ENCODE measurements at places on chromosomes 7 and 10.
A peak's percentile ranks its signal among the peaks of the same experiment; 100 is the strongest.

- no peak for DNase-seq
Observed at GRCh38 chr10:124724279-124725027, 19.7 kb downstream of the FAM53B start.

DNA sequence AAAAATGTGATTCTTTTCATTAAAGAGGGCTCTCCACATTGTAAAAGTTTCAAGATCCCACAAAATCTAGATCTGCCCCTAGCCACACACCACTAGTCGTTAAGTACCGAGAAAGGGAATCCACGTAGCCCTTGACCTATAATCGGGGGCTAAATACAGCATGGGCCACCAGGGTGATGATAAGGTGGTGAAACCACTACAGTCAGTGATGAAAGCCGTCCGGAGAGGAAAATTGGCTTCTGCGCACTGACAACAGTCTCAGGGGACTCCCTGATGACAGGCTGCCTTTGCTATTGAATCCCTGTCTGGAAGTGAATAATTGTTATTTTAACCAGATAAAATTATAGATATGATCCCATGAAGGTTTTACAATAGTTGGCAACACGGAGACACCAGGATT, 4.6 kb downstream of the TECTB start:
- no peak for DNase-seq

DNA sequence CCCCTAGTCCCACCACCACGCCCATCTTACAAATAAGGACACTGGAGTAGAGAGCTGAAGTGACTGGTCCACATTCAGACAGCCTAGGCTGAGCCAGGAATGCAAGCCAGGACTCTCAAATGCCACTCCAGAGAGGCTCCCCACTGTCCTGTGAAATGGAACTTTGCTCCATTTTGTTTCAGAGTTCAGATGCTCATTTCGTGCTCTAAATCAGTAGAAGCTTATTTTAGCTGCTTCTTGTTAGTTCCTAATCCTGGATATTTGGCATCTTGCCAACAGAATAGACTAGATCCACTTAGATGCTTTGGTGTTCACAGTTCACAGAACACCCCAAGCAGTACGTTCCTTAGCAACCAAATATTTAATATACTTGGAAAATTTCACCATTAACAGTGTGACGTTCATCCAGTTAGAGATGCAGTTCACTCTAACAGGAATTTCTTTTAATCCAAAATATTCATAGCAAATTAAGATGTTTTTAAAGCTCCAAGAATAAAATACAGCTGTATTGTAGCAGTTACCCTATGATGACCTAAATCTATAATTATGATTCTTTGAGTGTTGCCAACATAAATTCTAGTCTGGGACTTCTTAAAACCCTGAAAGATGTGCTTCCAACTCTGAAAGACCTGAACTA, 7.3 kb downstream of the MMP21 start:
- no peak for DNase-seq

DNA sequence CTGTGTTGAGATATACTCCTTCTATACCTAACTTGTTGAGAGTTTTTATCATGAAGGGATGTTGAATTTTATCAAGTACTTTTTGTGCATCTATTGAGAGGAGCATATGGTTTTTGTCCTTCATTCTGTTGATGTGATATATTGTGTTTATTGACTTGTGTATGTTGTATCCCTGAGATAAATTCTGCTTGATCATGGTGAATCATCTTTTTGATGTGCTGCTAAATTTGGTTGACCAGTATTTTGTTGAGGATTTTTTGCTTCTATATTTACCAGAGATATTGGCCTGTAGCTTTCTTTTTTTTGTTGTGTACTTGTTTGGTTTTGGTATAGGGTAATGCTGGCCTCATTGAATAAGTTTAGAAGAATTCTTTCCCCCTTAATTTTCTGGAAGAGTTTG, 32.4 kb downstream of the NEURL1 start:
- DNase-seq: no peak

DNA sequence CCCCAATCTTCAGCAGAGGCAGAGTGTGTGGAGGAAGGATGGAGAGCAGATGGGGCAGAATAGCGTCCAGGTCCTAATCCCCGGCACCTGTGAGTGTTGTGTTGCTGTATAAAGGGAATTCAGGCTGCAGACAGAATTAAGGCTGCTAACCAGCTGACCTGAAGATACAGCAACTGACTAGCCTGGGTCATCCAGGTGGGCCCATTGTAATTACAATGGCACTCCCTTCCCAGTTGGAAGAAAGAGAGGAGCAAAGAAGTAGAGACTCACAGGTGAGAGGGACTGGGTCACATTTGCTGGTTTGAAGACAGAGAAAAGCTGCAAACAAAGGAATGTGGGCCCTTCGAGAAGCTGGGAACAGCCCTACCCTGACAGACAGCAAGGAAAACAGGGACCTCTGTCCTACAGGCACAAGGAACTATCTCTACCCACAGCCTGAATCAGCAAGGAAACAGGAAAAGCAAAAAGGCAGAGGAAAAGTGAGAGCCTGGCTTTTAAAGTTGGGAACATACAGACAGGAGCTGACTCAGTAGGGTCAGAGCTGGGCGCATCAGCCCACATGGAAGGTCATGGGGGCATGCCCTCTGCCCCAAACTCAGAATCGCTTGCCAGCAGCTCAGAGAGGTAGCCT, 11.6 kb upstream of the TMEM72 start:
- no peak for DNase-seq

DNA sequence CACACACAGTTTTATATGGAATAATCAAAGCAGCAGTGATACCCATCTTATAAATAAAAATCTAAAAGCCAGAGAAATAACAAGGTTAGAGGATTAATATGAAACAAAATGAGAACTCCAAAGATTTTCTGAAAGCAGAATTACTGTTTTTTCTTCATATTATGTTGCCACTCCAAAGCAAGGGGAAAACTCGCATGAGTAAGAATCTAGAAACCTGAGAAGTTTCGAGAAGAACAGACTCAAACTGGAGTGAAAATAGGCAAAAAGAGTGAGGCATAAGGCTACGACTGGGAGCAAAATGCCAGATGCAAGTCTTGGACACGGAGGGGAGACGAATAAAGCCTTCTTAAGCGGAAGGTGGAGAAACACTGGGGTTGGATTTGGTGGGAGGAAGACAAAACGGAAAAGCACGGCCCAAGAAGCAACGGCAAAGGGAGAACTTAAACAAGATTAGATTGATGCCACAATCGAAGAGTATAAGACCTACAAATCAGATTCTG, 923 bp downstream of the TNPO3 start:
- DNase-seq: no peak

DNA sequence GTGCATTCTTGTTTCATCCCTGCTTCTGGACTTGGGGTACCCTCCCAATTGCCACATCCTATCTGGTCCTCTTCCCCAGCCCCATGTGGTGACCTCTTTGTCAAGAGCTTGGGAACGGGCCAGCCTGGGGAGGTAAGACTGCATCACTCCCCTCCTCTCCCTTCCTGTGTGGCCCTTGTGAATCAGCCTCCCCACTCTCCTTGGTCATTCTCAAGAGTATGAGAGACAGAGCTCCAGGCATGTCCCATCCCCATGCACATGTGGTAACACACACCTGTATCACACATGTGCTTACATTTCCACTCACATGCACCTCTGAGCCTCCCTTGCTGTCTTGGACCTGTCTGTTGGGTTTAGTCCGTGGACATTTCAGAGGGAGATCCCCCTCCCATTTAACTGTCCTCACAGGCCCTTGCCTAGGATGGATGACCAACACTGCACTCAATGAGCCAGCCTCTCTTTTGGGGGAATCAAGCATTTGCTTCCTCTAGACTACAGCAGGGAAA, 2.6 kb downstream of the MRPL43 start:
- peak; percentile 24 for DNase-seq

DNA sequence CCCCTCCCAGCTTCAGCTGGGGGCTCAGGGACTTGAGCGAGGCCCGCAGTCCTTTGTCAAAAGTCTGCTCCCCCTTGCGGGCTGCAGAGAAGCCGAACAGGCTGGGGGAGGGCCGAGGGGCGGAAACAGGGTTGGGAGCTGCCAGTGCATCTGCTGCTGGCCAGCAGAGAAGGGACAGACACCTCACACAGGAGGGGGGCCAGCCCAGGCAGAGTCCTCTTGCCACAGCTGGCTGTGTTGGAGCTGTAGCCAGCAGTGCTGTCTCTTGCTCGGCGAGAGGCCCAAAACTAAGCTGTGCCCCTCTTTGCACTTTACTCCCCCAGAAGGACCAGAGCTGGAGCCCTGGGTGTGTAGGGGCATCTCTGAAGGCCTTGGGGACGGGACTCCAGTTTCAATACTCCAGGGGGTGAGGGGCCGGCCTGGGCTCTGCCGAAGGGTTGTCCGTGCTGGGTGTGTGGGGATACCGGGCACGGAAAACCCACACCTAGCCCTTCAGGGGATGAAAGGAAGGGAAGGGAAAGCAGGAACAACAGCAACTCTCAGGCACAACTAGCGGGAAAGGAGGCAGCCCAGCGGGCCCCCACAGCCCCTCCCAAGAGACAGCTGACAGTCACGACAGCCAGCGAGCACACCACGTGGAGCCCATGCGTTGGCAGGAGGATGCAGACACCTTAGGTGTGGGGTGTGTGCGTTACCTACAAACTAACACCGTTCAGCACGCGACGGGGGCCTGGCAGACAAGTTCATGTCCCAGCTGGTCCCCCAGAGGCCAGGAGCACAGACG, 17.8 kb downstream of the YKT6 start:
- peak; percentile 41 for DNase-seq

GRCh38 chr10:114943000-114943399, 5.0 kb downstream of the TRUB1 start:
- no peak for DNase-seq

GRCh38 chr7:72435925-72436480, 23.9 kb upstream of the CALN1 start:
- DNase-seq: no peak

GRCh38 chr7:85186083-85186520, 754 bp downstream of the SEMA3D start:
- no peak for DNase-seq

GRCh38 chr10:132970641-132971438, 28.5 kb upstream of the CFAP46 start:
- DNase-seq: no peak

- no peak for DNase-seq
Observed at GRCh38 chr10:110859973-110860376, 11.8 kb upstream of the PDCD4 start.

GRCh38 chr7:142948603-142949002, 9.3 kb downstream of the LLCFC1 start:
- no peak for DNase-seq

DNA sequence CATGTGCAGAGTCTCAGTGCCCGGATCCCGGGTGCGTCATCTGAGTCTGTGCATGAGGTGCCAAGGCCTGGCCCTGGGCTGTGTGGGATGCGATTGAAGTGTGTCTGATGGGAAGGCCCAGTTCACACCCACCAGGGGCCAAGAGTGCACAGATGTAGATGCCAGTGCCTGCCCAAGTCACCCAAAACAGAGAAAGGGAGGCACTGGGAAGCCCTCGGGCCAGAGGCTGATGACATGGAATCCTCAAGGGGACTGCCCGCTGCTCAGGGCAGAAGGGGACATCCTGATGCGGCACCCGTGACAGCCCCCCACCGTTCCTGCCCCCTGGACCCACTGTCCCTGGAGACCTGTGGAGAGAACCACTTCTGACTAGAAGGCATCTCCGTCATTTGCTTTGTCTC, 72.2 kb upstream of the ZNF479 start:
- DNase-seq: peak; percentile 7

DNA sequence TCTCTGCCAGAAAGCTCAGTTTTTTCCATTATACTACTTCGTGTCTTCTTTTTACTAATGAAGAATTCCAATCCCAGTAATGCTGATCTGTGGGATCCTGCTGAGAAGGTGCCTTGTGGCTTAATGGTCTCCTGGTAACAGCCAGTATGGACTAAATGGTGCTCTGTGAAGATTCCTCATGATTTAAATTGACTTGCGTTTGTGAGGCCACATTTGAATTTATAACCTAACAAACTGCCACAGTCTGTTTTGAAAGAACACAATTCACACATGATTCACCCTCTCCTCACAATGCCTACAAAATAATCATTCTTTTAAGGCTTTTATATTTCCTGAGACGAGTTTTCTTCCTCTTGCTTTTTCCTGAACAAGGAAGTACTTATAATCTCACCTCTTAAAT, 140.0 kb downstream of the MBL2 start:
- DNase-seq: no peak

GRCh38 chr10:111970111-111970510, 213.5 kb downstream of the GPAM start:
- no peak for DNase-seq

- DNase-seq: peak; percentile 64
Observed at GRCh38 chr10:17453373-17454091, 863 bp downstream of the ST8SIA6 start.

DNA sequence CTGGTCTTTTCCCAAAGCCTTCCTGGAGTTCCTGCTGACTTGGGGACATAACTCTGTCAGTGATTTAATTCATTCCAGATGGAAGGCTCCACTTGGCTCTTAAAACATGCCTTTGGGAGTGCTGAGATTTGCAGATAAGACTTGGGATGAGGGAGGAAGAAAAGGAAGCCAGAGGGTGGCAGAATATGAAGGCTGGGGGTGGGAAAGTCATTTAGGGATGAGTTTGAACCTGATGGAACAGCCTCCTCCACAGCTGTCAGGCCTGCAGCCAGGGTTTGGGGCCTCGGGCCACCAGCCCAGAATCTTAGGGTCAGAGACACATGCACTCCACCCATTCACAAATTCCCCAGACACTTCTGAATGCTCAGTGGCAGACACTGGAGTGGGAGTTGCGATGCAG, 28.4 kb upstream of the EIF5AL1 start:
- no peak for DNase-seq

- DNase-seq: no peak
Observed at GRCh38 chr7:110386006-110386405, 704.9 kb upstream of the LRRN3 start.

- DNase-seq: peak; percentile 86
Observed at GRCh38 chr7:43764039-43764761, 5.7 kb downstream of the BLVRA start.

DNA sequence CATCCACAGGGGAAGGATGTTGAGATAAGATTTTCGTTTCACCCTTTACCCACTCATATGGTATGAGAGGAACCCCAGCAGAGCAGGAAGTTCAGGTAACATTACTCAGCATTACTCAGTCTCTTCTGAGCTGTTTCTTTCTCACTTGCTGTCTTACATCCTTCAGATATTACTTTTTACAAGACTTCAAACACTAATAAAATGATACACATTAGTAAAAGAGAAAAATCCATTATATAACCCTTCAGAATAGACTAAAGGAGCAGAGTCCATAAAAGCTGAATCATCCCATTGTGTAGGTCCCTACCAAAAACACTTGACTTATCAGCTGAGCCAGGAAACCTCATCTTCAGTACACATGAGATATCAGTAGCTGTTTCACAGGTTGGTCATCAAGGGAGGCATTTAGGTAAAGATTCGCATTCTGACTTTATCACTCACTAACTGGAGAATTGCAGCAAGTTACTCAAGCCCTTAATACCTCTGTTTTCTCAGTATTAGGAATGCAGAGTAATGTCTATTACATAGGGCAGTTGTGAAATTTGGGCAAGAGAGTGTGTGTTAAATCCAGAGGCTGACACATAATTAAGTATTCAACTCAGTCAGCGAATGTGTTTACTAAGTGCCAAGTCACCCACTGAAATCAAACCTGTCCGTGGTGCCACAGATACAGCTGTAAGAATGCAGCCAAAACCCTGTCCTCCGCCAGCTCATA, 44.7 kb downstream of the KLF6 start:
- DNase-seq: no peak

Data from lower lobe of right lung (tissue), 2 donors.